SK-N-MC (cell line): ENCODE measurements at places on chromosomes 12 and 14.

- no peak for DNase-seq
These were observed 68.0 kb downstream of the DIP2B start for GRCh38 chr12:50572760-50573159.

GRCh38 chr12:1576410-1577241, 17.8 kb downstream of the FBXL14 start:
- DNase-seq = peak; percentile 71

- DNase-seq = no peak
These were observed 171.5 kb upstream of the PRICKLE1 start for GRCh38 chr12:42761086-42761485.

GRCh38 chr12:12099102-12099501, 28.4 kb downstream of the BCL2L14 start:
- no peak for DNase-seq

DNA sequence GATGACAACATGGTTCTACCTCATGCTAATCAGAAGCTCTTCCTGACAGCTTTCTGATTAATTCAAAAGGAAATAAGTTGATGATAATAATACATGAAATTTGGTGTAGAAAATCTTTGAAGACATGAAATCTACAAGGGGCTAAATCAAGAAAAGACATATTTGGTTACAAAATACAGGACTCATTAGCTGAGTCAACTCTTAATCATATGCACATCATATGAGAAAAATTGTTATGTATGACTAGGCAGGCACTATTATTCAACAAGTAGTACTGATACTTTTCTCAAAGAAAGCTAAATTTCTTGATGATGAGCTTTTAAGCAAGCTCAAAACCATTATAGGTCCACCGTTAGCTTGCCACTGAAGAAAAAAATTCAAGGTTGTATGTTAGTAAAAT, 7.1 kb downstream of the ABCC9 start:
- DNase-seq = no peak

DNA sequence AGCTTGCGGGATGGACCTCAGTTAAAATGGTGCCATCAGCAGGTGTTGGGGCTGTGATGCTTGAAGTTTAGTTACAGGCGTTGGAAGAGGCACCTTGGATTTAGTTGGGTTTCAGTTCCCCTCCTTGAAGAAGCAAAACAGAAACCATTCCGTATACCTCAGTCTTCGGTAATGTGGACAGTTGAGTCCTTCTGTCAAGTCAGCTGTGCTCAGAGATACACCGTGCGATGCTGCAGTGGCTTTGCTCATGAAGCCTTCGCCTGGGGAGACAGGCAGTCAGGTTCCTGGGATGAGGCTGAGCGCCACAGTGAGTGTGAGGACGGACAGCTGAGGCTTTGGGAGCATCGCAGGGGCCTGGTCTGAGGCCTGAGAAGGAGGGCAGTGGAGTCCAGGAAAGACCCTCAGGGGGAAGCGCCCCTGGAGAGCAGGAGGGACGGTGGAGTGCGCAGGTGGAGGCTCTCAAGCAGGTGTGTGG, 7.4 kb downstream of the RAN start:
- no peak for DNase-seq

DNA sequence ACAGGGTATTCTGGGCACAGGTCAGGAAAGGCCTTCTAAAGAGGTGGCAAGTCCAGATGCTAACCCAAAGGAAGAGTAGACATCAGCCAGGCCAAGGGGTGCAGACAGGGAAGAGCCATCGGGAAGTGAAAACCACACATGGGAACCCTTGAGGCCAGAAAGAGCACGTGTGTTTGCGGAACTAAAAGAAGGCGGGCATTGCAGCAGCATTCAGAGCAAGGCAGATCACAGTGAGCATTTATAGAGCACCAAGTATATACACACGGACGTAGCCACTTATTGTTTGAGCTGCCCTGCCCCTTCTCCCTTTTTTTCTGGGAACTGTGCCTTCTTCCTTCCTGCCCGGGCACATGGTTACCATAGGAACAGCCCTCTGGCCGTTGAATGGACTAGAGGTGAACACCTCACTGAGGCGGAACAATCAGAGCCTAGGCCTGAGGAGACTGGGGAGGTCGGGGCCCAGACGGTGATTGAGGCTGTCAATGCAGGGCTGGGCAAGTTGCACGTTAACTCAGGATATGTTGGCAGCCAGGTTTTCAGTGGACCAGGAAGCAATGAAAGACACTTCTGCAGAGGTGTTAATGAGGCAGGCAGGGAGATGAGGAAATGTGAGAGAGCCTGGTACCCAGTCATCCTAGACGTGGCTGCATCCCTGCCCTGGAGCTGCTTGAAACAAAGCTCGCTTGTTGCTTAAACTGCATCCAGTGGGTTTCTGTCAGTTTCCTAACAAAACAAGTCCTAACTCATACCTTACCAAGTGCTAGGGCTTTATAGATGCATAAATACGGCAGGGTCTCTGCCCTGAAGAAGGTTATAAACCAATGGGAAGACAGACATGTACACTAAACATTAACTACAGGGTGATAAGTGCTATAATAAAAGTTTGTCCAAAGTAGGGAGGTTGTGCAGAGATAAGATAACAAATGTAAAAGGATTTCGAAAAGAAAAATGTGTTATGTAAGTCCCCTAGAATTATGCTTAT, 34.2 kb downstream of the MOAP1 start:
- no peak for DNase-seq

- DNase-seq = no peak
These were observed 141.9 kb downstream of the ANO6 start for GRCh38 chr12:45357539-45358417.

DNA sequence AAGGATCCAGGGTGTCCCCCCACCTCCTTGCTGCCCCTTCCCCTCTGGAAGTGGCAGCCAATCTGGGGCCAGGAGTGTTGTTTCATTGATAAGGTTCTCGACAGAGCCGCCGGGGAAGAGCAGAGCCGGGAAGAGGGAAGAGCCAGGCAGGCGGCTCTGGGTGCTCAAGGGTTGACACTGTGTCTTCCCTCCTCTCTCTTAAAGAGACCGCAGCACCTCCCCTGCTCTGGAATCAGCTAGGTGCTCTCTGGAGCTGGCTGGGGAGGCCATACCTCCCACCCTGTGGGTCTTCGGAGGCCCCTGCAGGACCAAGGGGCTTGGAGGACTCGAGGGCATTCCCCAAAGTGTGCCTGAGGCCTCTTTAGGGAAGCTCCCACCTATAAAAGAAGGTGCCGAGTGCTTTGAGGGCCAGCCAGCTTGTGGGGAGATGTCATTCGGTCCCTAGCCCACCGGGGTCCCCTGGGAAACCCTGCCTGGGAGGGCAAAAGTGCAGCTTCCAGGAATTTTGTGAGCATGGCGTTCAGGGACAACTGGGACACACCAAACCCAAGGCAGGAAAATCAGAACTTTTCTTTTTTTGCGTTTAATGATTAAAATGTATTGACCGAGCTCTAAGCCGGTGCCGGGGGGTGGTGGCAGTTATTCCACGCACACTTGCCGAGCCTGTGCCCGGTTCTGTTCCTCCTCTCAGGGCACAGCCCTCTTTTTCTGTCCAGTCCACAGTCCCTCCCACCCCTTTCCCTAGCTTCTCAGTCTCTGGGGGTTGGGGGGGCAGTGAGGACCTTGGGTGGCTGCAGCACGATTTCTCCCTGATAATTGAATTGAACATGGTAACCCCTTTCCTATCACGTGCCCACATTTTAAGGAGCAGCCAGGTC, 3.0 kb downstream of the SETD1B start:
- no peak for DNase-seq

DNA sequence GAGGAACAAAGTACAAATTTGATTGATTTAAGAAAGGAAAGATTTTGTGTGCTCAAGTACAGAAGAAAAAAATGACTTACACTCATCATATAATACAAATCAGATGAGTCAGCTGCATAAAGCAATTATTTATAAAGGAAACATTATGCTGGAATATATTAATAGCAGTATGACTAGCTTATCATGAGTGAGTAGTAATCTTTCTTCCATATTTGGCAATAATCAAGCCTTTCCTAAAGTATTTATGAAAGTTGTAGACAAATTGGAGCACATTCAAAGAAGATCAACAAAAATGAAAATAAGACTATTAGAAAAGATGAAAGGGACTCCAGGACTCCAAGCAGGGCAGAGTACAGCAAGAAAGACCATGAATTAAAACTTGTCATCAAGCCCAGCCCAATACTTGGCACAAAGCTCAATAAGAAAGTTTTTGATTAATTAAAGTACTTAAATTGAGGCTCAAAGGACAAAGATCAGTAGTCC, 32.8 kb downstream of the CCER1 start:
- no peak for DNase-seq
